ENCODE measurements at places on chromosomes 7 and 10.

GRCh38 chr7:104548861-104549260 lies 220.5 kb downstream of the LHFPL3 start:
- peak; percentile 33 for DNase-seq

GRCh38 chr7:143390104-143390772 lies 9.1 kb downstream of the ZYX start:
- no peak for DNase-seq

GRCh38 chr10:51321980-51322379 lies 247.7 kb downstream of the PRKG1 start:
- DNase-seq: peak; percentile 22

- no peak for DNase-seq
These were observed 20.0 kb downstream of the XPNPEP1 start for GRCh38 chr10:109902992-109903947.

DNA sequence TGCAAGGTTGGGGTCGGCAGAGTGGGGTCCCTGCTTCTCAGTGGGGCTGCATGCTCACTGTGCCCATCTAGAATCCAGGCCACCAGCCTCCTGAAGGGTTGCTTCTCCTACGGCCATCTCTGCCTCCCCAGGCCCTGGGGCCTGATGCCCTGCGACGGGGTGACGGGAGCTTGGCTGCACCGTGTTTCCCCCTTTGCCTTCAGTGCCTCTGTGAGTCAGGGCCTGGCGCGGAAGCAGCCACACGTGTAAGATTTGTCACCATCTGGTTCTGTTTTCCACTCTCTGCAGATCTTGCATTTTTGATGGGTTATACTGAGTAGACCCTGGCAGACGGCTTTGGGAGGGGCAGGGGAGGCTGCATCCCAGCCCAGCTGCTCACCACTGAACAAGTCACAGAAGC lies 7.2 kb downstream of the ADAMTS14 start:
- DNase-seq: no peak

- no peak for DNase-seq
These were observed 165.5 kb upstream of the TARP start for GRCh38 chr7:38438970-38439369.

GRCh38 chr7:20514364-20514763 lies 101.1 kb upstream of the ABCB5 start:
- no peak for DNase-seq

- DNase-seq: no peak
These were observed 10.1 kb downstream of the IRF5 start for GRCh38 chr7:128947854-128948253.

- DNase-seq: no peak
These were observed 526.3 kb upstream of the SEMA3D start for GRCh38 chr7:85713171-85713570.

DNA sequence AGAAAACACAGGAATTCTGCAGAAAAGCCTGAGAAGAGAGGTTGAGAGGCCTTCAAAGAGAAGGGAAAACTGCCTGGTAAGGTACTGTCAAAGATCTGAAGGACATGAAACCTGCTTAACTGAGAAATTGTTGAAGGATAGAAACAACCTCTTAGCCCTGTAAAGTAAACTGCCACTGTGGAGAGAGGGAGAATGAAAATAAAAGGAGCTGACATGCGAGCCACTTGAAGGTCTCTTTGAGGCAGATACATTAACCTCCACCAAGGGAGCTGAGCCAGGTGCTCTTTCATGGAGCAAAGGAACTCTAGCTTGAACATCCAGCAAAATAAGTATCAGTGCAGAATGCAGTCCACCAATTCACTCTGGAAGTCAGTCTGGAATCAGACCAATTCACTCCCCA lies 108.8 kb upstream of the FEZF1 start:
- no peak for DNase-seq

- no peak for DNase-seq
These were observed 72.9 kb upstream of the SKAP2 start for GRCh38 chr7:26937306-26937705.

GRCh38 chr10:131041441-131041840 lies 270.1 kb downstream of the TCERG1L start:
- no peak for DNase-seq

DNA sequence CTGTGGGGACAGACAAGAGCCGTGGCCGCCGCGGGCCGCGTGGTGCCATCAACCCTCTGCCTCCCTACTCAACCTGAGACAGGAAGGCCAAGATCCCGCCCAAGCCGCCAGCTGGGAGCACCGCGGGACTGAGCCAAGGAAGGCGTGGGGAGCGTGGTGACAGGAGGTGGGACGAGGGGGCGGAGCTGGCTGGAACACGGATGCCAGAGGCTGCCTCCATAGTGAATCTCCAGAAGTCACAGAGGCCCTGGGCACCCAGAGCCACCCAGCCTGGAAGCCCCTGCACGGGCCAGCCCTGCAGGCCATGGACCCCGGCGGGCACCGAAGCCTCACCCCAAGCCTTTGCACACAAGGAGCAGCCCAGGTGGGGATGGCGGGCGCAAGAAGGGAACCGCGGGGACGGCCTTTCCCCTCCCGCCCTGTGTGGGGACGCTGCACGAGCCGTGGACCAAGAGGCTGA lies 18.1 kb upstream of the DPYSL4 start:
- DNase-seq: no peak

- no peak for DNase-seq
These were observed 54.3 kb downstream of the IQUB start for GRCh38 chr7:123480107-123480506.

- peak; percentile 66 for DNase-seq
These were observed at the start of gene FOXK1 for GRCh38 chr7:4681886-4682620. FOXK1 (plus strand) TSS chr7:4682295; CDS start chr7:4682309, 14 bp downstream.

DNA sequence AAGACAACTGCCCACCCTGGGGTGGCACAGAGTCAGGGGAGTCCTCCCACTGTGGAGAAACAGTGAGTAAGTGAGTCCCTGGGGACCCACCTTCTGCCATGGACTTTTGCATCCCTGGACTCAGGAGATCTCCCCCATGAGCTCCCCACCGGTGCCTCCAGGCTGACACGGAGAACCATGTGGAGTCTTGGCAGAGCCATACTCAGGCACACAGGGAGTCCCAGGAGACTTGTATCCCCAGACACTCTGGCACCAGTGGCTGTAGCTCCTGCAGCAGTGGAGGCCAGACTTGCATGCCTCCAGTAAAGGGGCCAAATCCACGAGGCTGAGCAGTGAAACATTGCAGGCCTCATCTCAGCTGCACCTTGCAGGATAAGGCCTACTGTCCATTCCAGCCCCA lies 791.4 kb downstream of the PCDH15 start:
- no peak for DNase-seq

DNA sequence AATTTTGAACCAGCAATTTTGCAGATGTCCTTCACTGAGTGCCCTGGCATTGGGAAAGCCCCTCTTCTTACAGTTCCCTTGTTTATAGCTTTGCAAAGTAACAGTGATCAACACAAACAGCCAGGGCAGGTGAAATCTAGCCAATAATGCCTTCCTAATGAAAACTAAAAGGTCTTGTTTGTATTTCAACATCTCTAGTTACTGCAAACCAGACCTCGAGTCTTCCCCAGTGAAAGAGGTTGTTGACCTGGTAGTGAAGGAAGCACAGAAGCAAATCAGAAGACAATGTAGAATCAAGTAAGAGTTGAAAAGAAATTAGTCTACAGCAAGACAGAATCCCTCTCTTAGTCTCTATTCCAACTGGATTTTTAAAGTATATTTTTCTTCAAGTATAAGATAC lies 231.2 kb downstream of the SNX13 start:
- no peak for DNase-seq

GRCh38 chr7:46954181-46954580 lies 627.7 kb downstream of the TNS3 start:
- no peak for DNase-seq

DNA sequence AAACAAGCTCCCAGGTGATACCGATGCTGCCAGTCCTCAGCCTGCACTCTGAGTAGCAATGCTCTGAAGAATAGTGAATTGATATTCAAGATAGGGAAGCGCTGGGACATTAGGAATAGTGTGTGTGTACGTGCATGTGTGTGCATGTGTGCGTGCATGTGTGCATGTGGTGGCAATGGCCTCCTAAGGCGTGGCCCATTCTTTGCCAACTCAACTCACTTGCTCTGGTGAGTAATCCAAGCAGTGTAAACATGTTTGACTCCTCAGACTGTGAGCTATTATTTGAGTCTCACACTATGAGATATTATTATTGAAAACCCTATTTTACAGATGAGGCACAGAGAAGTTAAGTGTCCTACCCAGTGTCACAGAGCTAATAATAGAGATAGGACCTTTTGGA lies 186.6 kb downstream of the RAB11FIP2 start:
- no peak for DNase-seq

- no peak for DNase-seq
These were observed 56.7 kb upstream of the PRKAR2B start for GRCh38 chr7:106987777-106988176.

GRCh38 chr7:108584211-108584610 lies 14.5 kb downstream of the DNAJB9 start:
- DNase-seq: no peak

- DNase-seq: no peak
These were observed 62.9 kb upstream of the MKRN1 start for GRCh38 chr7:140542228-140542603.

DNA sequence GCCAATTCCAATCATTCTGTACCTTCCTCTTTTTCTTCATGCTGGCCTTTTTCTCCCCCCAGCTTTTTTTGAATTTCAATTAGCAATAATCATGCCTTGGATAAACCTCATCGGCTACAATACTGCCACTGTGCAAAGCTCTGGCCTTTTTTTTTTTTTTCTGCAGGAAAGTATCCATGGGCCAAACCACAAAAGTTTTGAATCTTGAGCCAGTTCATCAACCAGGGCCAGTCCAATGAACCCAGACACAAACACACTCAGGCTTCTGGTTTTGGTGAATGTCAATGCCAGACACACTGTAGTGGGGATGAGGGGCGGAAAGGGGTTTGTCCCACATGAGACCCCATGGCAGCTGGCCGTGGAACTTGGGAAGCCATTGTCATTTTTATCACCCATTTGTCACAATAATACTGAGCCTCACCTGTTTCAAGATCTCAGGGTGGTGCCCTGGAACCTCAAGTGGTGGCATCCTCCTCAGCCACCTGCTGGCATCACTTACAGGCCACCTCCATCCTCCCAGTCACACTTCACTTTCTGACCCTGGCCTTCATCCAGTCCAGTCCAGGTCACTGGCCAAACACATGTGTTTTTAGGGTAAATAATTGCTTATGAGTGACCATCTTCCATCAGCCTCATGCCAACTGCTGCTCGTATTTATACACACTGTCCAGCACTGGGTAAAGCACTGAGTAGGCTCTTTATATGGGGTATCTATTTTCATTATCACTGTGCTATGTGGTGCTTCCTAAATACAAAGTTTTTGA lies 40.8 kb upstream of the TSPAN33 start:
- DNase-seq: no peak

GRCh38 chr7:30010021-30010420 lies 16.5 kb downstream of the FKBP14 start:
- no peak for DNase-seq

GRCh38 chr7:78178319-78178718 lies 379.7 kb downstream of the PHTF2 start:
- no peak for DNase-seq

DNA sequence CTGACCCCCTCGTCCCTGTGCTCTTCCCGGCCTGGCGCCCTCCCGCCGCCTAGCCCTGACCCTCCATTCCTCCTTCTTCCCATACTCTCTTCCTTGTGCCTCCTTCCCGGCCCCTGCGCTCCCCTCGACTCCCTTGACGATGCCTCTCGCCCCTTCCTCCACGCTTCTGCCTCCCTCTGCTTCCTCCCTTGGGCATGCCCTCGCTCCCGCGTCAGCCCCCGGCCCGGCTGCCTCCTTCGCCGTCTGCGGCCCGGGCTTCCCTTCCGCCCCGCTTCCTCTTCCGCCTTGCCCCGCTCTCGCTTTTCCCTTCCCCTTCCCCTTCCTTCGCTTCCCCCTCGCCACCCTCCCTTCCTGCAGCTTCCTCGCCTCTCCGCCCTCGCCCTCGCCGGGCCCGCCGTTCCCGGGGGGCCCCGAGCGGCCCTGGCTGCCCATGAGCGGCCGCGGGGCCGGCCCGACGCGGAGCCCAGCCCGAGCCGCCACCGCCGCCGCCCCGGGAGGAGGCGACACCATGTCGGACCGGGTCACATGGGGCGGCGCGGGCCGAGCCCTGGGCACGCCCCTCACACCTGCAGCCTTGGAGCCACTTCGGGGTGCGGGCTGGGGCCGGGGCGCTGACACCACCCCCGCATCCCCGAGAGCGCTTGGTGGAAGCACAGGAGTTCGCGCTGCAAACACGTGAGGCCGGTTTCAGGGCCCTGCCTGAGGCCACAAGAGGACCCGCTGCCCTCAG lies at the start of gene FBXW4:
TSS of gene FBXW4 (minus strand) at position 497 of the 730 bp plus-strand sequence. CDS start at position 432, 65 bp downstream.
- peak; percentile 60 for DNase-seq

- no peak for DNase-seq
These were observed 854 bp downstream of the CTBP2 start for GRCh38 chr10:125159486-125159931.

GRCh38 chr7:113131367-113131766 lies 13.0 kb upstream of the SMIM30 start:
- DNase-seq: peak; percentile 10

DNA sequence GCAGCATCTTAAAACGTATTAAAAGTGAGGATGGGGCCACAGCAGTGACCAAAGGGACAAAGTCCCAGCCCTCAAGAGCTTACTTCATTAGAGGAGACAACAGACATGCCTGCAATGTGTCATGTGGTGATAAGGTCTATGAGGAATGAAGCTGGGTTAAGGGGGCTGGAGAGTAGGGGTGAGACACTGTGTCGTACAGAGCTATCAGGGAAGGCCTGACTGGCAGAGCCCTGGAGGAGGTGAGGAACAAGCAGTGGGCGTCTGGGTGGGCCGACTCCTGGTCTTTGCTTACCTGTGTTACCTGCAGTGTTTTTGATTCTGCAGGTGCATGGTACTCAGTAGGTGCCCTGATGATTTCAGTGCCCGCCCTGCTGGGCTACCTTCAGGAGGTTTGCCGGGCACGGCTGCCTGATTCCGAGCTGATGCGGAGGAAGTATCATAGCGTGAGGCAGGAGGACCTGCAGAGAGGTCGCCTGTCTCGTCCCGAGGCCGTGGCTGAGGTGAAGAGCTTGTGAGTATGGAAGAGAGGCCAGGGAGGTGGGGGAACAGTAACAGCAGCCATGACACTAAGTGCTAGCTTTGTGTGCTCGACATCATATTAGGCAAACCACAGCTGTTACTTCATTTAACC lies 7.6 kb downstream of the ZFYVE27 start:
- DNase-seq: no peak

DNA sequence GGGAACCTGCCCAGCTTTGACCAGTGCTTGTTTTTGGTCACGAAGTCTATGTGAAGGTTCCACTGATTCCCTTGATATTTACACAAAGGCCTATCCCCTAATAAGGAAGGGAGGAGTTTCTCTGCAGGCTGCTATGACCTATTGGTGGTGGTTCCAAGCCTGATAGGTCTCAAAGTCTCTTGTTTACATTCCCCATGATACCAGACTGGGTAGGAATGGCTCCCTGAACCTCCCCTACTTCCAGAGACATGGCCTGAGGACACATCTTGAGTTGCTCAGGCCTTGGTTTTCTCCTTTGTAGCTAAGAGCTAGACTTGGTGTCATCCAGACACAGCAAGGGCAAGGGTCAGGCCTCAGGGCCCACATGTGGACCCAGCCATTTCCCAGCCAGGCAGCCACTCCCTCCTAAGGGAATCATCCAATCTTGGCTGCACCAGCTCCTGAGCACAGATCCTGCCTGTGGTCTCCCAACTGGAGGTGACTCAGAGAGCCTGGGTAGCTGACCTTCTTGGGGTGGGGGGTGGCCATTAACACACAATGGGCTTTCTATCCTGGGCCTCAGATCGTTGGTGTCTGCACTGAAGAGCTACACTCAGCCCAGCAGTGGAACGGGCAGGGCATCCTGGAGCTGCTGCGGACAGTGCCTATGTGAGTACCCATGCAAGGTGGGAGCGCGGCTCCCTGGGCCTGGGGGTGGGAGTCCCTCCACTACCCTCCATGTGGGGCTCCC lies 51.0 kb upstream of the TRIM8 start:
- peak; percentile 91 for DNase-seq
